HepG2 (cell line): ENCODE measurements at places on chromosomes 5 and 9. TPM values are rescaled to one million over a fixed set of nuclear protein-coding genes. Genes with fewer than 3 reads are reported as not detected.

DNA sequence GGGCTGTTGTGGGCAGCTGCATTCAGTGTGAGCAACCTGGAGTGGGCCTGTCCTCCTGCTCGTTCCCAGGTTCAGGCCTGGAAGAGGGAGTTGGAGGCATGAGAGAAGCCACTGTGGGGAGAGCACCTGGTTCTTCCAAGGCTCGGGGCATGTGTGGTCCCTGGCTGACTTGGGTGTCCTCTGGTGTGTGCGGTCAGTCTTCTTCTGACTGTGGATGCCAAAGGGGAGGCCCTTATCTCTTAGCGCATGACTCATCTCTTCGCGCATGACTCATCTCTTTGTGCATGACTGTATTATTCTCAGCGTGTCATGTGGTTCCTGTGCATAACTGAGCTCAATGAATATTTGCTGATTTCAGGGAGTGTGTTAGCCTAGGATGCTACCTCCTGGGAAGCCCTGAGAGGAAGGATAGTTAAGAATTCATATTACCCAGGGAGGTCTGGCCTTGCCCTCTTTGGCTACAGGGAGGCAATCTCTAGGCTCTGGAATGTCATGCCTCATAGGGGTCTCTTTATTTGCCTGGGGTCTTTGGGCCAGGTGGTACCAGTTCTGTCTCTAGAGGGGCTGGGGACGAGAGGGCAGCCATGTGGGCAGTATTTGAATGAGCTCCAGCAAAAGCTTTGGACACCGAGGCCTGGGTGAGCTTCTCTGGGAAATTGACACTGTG, 188.7 kb downstream of the HSPA4 start:
- peak; percentile 90 for DNase-seq

GRCh38 chr9:95588724-95589588, 72.2 kb upstream of the PTCH1 start:
- peak; percentile 11 for DNase-seq

GRCh38 chr9:86792136-86792535, 155.2 kb downstream of the GAS1 start:
- no peak for DNase-seq

GRCh38 chr9:16527573-16527972, 342.9 kb downstream of the BNC2 start:
- no peak for DNase-seq

GRCh38 chr5:107513337-107514085, 157.2 kb downstream of the EFNA5 start:
- DNase-seq: no peak

DNA sequence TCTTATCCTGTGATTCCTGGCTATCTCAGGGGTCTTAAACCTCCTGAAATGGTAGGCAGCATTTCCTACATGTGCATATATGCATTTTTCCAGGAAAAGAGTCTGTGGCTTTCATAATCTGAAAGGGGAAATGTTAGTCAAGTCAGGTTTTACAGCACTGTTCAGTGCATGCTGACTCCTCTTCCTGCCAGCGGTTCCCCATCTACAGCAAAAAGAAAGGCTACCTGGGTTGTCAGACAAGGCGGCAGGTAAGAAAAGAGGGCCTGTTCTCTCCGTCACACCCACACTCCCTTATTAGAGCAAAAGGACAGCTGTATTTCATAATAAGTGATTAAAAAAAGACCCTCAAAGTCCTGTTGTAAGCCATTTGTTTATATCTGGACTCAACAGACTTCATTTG, 4.3 kb upstream of the SPATA6L start:
- no peak for DNase-seq

GRCh38 chr5:6719896-6720560, 6.8 kb downstream of the TENT4A start:
- no peak for DNase-seq

DNA sequence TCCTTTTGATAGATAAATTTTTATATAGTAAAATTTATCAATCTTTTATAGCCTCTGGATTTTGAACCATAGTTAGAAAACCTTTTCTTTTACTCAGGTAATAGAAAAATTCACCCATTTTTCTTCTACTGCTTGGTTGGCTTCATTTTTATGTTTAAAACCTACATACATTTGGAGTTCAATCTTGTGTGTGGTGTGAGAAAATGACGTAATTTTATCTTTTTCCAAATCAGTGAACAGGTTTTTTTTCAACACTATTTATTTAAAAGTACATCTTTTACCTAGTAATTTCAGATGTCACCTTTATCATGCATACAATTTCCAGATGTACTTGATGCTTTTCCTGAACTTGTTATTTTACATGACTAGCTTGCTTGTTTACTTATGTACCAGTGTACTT, 200.2 kb downstream of the TRIM36 start:
- DNase-seq: no peak

- no peak for DNase-seq
Observed at GRCh38 chr5:158456241-158456640, 597.3 kb upstream of the CLINT1 start.

DNA sequence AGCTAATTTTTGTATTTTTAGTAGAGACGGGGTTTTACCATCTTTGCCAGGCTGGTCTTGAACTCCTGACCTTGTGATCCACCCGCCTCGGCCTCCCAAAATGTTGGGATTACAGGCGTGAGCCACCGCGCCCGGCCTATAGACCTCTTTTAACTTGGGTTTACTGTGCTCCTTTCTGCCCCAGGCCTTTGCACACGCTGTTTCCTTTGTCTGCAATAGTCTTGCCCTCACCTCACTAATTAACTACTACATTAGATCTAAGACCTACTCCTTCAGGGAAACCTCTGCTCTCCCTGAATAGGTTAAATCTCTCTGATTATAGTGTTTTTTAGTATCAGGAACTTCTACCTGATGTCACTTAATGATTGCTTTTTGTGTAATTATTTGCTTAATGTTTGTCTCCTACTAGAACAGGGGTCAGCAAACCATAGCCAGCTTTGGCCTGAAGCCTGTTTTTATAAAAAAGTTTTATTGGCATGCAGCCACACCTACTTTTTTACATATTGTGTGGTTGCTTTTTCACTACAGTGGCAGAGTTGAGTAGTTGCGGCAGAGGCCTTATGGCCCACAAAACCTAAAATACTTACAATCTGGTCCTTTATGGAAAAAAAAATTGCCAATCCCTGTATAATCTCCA, 31.2 kb upstream of the TLE1 start:
- no peak for DNase-seq

- no peak for DNase-seq
Observed at GRCh38 chr5:22678886-22679285, 174.3 kb downstream of the CDH12 start.

DNA sequence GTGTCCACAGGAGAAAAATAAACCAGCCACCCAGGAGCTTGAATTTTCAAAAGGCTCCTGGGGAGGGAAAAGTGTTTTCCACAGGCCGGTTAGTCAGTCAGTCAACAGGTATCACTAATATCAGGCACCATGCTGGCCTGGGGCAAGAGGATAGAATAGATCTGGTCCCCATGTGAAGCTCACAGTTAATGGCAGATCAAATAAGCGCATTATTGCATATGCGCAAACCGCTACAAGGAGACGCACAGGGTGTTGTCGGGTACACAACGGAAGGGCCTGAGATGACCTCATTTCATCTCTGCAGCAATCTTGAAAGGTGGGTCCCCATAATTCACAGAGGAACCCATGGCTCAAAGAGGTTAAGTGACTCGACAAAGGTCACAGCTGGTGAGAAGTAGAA, 260.7 kb downstream of the CRB2 start:
- no peak for DNase-seq

DNA sequence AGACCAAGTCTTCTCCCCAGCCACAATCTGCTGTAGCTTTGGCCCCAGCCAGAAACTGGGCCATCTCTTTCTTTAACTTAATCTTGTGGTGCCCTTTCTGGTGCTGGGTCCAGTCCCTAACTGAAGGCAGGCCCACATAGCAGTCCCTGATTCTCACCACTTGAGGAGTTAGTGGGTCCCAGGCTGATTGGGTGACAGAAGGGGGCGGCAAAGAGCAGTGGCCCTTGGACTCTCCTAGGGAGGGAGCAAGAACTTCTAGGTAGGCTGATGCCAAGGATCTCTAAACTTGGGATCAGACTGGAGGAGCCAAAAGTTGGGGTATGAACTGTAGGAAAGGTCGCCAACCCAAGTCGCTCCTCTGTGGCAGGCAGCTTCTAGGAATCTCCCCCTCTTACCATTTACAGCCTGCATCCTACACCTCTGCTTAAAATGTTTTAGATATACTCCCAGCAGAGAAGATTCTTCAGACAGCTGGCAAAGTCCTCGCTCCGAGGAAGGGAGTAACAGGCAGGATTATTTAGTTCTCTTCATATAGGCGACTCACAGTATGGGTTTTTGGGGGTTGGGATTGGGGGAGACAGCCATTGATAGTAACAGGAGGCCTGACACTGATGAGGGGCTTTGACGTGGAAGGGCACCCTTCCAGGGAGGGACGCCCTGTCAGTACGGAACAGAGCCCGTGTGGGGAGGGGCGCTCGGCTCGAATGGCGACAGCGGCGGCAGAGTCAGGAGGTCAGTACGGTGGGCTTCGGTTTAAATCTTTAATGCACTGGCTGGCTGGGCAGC, 2.0 kb upstream of the CCL27 start:
- DNase-seq: peak; percentile 67

- DNase-seq: no peak
Observed at GRCh38 chr9:80797831-80798688, 891.3 kb downstream of the TLE1 start.

DNA sequence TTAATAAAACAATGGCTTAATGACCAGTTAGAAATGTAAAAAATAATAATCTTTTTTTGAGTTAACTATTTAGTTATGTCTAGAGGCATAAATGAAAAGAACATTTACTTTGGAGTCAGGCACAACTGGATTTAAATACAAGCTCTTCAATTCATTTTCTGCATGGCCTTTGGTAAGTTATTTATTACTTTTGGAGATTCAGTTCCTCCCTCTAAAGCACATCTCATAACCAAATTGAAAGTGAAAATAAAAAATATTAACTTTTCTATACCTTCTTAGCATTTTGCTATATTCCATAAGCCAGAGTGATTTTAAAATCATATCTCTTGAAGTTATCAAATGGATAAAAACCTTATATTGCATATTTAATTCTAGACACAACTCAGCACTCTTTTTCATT, 434.9 kb upstream of the SMARCA2 start:
- no peak for DNase-seq

GRCh38 chr9:109488791-109489492, 9.2 kb downstream of the PTPN3 start:
- no peak for DNase-seq

DNA sequence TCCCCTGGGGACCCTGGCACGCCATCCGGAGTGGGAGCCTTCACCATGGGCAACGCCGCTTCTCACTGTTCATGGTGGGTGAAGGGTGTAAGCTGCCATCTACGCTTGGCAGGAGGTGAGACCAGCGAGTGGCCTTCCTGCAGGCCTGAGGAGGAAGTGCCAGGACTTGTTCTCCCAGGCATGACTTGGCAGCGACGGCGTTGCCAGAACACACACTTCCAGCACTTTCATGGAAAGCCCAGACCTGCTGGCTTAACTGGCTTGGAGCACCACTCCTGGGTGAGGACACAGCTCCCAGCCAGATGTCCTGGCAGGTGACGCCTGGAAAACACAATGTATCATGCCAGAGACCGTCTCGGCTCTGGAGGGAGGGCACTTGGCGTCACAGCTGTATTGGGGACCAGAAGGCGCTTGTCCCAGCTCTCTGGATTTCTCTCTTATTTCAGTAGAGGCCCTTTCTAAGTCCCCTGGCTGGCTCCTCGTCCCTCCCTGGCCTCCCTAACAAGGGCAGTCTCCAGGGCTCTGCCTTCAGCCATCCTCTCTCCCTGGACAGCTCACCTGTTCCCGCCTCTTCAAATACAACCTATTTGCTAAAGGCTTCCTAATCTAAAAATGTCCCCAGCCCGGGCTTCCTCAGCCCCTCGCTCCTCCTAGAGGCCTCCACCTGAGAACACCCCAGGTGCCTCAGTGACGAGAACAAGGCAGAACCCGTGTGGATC, 188.3 kb downstream of the OLFM1 start:
- no peak for DNase-seq

DNA sequence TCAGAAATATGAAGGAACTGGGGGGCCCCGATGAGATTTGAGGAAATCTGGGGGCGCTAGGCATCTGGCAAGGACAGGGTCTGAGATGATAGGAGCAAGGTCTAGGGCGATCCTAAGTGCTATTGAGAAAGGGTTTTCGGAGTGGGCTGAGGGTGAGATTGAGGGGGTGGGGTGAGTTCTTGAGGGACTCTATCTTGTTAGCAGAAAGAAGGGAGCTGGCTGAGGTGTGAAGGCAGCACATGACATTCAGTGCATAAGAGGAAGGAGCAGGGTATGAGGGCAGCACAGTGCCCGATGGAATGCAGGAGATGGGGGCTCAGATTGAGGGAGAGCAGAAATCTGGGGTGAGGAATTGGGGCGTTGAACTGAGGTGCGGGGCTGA, 640 bp downstream of the TRIM32 start:
- no peak for DNase-seq

DNA sequence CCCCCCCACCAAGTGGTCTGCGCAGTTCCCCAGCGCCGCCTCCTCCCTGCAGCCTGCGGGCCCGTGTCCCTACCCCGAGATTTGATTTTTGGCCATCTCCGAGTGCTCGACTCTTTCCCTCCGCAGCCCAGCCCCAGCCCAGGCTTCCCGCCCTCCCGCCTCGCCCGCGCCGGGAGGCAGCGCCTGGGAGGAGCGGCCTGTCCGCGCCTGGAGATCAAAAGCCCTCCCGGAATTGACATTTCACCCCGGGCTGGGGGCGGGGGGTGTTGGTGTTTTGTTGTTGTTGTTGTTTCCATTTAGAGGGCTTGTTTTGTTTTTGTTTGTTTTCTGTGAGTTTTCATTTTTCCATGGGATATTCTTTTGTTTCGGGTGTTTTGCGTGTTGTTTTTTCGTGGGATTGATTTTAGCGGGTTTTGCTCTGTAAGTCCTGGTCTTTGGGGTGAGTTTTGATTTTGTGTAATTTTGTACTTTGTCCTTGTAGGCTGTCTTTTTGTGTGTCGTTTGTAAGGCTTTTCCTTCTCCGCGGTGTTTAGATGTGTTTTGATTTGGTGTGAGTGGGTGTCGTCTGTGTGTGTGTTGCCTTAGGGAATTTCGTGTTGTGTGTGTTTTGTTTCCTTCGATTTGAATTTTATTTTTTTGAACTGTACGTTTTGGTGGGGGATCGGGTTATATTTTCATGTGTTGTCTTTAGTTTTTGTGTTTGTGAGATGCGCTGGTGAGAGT, 1.7 kb upstream of the PAX5 start:
- DNase-seq: no peak

DNA sequence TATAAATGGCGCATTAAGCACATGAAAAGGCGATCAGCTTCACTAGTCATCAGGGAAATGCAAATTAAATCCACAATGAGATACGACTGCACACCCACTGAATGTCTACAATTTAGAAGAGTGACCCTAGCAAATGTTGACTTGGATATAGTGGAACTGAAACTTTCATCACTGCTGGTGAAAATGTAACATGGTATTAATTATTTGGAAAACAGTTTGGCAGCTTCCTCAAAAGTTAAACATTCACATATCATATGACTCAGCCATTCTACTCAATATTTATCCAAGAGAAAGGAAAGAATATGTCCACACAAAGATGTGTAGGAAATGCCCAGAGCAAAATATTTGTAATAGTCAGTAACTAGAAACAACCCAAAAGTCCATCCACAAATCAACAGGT, 146.5 kb downstream of the LPAR1 start:
- DNase-seq: no peak

SPATA31A3 gene
- not detected in 2 replicates for polyA plus RNA-seq

PCDHGA8 gene
- polyA plus RNA-seq: 0.04 and 0.05 TPM in 2 replicates

FAM120A gene
- polyA plus RNA-seq: 39.2 and 44.4 TPM in 2 replicates

RBM18 gene
- polyA plus RNA-seq: 11.2 and 12.6 TPM in 2 replicates

MEGF9 gene
- 3.3 and 3.6 TPM in 2 replicates for polyA plus RNA-seq

HSDL2 gene
- polyA plus RNA-seq: 57.7 and 80.2 TPM in 2 replicates

TAF11L5 gene
- polyA plus RNA-seq: not detected in 2 replicates
